ENCODE measurements at places on chromosomes 1 and 21.

DNA sequence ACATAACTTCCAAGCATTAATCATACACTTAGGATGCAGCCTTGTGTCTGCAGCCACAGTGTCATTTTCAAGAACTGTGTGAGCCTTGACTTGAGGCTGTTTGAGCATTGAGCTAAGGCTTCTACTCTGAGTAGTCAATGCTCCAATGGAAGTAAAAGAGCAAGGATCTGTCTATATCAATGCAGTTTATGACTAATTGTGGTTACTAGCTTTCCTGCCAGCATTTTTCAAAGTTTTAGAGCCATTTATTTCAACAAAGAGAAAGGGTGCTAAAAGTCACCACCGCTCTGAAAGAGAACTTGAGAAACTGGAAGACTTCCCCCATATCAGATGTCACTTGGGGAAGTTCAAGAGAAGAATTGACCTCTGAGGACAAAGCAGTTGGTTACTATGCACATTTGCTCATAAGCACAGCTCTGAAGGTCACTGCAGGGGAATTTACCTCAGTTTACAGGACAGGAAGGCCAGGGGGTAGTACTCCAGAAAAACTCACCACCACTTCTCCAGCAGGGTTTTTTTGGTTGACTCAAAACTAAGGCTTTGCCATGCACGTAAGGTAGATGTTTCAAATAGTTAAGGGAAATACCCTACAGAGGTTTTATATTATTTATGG, 24.5 kb upstream of the RGS1 start:
- no peak for DNase-seq

- DNase-seq = no peak
Observed at GRCh38 chr1:150627826-150628410, 1.5 kb downstream of the ENSA start.

- no peak for DNase-seq
Observed at GRCh38 chr1:212595229-212595628, 13.3 kb upstream of the ATF3 start.

DNA sequence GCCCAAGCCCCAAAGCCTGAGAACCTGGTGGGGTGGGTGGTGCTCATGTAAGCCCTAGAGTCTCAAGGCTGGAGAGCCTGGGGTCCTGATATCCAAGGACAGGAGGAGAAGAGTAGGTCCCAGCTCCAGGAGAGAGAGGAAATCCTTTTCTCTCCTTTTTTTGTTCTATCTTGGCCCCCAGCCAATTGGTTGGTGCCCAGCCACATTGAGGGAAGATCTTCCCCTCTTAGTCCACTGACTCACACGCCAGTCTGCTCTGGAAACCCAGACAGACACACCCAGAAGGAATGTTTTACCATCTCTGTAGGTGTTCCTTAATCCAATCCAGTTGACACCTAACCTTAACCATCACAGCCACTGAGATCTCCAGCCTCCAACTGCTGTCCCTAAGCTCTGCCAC, 16.2 kb upstream of the LIN9 start:
- DNase-seq = no peak

DNA sequence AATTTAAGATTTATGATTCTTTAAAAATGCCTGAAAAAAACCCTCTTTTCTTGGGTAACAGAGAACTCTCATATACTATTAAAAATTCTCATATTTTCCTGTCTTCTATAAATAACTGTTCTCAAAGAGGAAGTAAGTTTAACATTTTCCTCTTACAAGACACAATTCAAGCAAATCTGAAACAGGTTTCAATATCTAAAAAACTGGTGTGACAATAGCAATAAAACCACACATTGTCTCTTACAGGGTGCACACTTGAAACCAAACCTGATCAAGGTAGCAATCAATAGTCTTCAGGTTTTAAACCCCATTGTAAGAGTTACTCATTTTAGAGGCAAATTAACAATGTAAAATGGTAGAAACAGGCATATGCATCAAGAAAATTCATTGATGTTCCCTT, 28.0 kb downstream of the FUBP1 start:
- DNase-seq = no peak

DNA sequence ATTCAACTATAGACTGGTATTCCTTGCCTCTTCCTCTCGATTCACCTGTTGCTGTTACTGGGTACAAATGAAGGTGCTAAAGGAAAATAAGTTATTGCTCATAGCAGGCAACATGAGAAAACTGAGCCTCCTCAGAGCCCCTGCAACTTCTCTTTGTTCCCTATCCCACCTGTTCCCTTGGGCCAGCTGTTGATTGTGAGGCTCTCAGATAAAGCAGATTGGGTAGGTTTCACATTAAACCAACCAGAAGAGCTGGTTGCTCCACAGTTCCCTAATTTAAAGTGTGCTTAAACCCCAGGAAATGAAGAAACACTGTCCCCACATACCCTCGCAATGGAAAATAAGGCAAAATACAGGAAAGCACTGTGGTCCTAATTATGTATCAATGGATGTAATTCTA, 4.8 kb downstream of the DEDD start:
- DNase-seq = no peak

- no peak for DNase-seq
Observed at GRCh38 chr1:170661646-170662411, 2.1 kb upstream of the PRRX1 start.

GRCh38 chr1:87278825-87279535, 49.7 kb upstream of the LMO4 start:
- no peak for DNase-seq

DNA sequence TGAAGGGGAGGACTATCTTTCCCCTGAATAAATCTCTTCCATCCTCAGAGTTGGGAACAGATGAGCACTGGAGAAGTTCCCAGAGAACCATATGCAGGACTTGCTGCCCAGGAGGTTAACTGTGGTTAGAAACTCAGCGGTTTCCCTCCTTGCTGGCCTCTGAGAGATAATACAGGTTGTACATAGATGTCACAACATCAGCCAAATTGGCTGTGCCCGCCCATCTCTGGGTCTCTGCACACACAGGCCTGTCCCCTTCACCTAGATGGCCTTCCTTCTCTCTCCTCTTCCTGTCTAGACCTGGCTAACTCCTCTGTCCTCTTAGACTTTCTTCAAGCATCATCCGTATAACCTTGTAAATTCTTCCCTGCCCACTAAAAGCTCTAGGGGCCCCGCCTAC, 5.7 kb downstream of the RGS5 start:
- DNase-seq = no peak

Data from activated naive CD8-positive, alpha-beta T cell treated with anti-CD3 and anti-CD28 coated beads, Interleukin-2, amount 50 U/mL, for 24 hours (primary cell).